ENCODE measurements at places on chromosomes 2 and 18.
A peak's percentile ranks its signal among the peaks of the same experiment; 100 is the strongest.

GRCh38 chr2:48391616-48392015 lies 138.3 kb upstream of the STON1 start:
- DNase-seq = no peak

- no peak for DNase-seq
Measured at GRCh38 chr2:85419009-85419675, 628 bp downstream of the SH2D6 start.

DNA sequence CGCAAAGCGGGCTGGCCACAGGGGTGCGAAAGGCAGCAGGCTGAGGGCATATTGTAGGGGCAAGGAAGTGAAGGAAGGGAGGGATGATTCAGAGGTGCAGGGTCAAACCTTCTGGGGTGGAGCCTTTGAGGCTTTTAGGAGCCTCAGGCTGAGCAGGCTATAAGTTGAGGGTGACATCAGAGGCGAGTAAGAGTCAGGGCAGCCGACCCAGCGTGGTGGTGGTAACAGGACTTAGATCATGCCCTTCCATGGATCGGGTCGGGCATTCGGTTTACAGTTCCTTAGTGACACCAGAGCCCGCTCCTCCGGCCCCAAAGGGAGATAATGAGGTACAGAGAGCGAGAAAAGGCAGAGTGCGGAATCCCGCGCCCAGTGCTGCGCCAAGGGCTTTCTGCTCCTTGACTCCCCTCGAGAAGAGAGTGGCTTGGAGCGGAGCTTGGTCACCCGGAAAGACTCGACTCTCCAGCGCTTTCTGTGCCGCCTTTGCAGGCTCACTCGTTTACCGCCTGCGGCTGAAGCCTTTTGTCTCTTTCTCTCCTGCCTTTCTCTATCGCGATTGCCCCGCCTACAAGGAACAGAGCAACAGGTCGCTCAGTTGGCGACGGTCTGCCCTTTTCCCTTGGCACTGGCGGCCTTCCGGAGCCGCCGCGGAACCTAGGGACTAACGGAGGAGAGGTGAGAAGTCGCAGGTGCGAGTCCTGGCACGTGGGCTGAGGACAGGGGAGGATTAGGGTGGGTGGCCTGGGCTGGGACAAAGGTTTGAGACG lies 720 bp downstream of the LBX2 start:
- DNase-seq = peak; percentile 16

GRCh38 chr2:6946722-6947121 lies 29.5 kb downstream of the RNF144A start:
- no peak for DNase-seq

- DNase-seq = no peak
Measured at GRCh38 chr2:54422072-54422581, 34.0 kb upstream of the SPTBN1 start.

- DNase-seq = no peak
Measured at GRCh38 chr18:79883461-79884293, 67.8 kb downstream of the SLC66A2 start.

GRCh38 chr2:209636076-209636475 lies 135.6 kb upstream of the UNC80 start:
- no peak for DNase-seq

GRCh38 chr2:72744049-72744448 lies 81.8 kb downstream of the EXOC6B start:
- no peak for DNase-seq

- no peak for DNase-seq
Measured at GRCh38 chr2:128452024-128452411, 133.3 kb upstream of the HS6ST1 start.

GRCh38 chr2:176814274-176814673 lies 398.3 kb upstream of the HNRNPA3 start:
- DNase-seq = no peak
